ENCODE measurements at places on chromosomes 1 and 21.

- DNase-seq, result no peak
Observed at GRCh38 chr1:162147760-162148159, 78.3 kb downstream of the NOS1AP start.

DNA sequence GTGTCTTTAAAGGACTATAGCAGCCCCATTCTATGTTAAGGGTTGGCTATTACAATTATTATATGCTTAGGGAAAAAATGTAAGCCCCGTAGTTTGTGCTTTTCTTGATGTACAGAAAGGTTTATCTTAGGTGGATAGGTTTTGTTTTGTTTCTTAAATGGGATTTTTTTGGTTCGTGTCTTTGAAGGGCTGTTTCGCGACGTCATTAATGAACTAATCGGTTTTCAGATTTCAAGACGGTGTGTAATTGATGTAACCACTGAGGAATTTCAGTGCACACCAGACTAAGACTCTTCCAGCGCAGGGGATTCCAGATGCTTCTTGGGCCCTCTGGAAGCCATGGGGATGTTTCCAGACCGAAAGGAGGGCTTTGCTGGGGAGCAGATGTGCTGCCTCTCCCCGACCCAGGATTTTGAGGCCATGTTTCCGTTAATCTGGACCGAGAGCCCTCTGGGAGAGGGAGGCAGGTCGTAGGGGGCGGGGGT lies 4.8 kb upstream of the SIM2 start:
- no peak for DNase-seq

DNA sequence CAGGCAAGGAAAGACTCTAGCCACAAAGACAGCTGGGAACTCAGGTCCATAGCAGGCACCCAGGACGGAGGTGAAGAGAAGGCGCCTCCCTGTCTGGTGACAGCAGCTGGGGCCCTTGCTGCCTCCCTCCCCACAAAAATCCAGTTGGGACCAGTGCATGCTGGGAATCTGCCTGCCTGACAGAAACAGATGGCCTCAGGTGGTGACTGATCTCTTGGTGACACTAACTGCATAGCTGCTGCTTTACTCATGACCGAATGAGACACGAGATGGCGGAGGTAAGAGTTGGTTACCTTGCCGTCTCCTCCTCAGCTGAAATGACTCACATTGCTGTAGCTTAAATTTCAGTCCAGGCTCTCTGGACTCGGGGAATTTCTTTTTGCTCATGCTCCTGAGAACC lies 130.3 kb downstream of the FGGY start:
- no peak for DNase-seq

DNA sequence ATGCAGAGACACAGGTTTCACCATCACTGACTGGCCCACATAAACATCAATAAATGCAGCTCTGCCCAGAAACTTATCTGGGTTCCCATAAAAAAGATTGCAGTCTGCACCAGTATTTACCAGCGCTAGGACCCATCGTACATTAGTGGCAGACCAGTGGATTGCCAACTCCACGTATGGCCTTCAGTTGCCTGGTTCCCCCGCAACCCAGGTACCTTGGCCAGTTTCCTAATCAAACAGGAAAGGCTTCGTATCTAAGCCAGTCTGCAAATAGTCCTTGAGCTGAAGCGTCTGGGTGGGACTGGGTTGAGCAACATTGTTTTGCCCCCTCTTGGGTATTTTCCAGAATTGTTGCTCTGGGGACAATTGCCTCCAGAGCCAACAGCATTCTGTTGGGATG lies 1639.3 kb downstream of the MRPL39 start:
- no peak for DNase-seq

GRCh38 chr1:7615138-7615537 lies 156.0 kb upstream of the VAMP3 start:
- DNase-seq, result no peak

- DNase-seq, result peak; percentile 30
Observed at GRCh38 chr1:83818916-83819315, 180.0 kb downstream of the TTLL7 start.

GRCh38 chr1:201916649-201917249 lies 28.1 kb downstream of the SHISA4 start:
- DNase-seq, result peak; percentile 87

DNA sequence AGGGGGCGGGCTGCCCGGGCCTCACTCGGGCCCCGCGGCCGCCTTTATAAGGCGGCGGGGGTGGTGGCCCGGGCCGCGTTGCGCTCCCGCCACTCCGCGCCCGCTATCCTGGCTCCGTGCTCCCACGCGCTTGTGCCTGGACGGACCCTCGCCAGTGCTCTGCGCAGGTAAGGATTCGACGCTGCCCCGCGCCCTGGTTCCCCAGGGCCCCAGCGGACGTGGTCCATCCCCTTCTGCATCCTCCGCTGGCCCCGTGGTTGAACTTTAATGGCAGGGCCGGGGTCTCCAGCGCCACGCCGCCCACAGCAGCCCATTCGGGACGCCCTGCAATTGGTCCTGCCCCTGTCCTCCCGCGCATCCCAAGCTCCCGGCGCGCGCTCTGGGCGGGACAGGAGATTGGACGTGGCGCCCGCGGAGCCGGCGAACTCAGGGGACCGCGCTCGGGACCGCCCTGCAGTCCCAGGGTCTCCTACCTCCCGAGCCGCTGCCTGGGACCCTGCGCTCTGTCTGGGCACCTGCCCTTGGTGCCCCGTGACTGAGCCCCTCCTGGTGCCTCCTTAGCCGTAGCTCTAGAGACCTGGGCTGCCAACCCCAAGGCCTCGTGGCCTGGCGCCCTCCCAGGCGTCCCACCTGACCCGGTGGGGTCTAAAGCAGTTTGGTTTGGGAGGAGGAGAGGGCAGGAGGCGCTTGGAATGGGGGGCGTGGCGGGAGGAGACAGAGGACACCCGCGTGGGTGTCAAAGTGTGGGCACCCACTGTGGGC lies at the start of gene ALPL:
ALPL (plus strand) TSS at position 73 of the 762 bp plus-strand sequence. CDS start 44,659 bp downstream, outside the sequence.
- DNase-seq, result no peak

DNA sequence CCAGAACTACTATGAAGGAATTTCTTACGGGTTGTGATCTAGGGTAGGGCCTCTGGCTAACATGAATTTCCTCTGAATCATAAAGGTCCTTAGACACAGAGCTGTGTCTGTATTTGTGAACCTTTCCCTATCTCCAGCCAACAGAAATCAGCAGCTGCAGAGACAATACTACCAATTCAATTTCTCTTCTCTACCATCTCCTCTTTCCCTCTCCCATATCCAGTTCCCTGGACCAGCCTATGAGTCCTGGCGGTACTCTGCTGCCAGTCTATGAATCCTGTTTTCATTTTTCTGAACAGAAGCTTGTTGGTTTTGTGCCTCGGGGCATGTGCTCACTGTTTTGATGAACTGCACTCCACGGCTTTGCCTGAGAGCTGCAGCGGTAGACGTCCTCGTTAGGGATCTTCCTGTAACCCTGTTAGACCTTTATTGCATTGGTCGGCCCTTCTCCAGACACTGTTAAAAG lies 458.0 kb upstream of the VAMP3 start:
- DNase-seq, result no peak

GRCh38 chr21:31184876-31185275 lies 146.6 kb upstream of the KRTAP19-8 start:
- no peak for DNase-seq

Data from fibroblast of pulmonary artery (primary cell).